B cell (primary cell): ENCODE measurements at places on chromosomes 7 and 10.

DNA sequence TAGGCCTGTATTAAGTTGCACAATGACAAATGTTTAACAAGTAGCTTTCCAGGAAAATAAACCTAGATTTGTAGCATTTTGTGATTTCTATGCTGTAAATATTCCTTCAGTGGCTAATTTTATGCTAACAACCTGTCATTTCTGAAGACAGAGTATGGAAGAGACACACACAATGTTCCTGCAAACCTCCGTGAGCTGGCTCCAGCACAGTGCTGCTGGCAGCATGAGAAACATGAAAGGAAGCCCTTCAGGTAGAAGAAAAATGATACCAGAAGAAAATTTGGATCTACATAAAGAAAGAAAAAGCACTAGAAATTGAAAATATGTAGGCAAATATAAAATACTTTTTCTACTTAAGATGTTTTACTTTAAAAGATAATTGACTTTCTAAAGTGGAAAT lies 69.5 kb upstream of the CTTNBP2 start:
- DNase-seq = no peak

GRCh38 chr7:2030475-2031450 lies 202.0 kb downstream of the MAD1L1 start:
- DNase-seq = peak; percentile 46

DNA sequence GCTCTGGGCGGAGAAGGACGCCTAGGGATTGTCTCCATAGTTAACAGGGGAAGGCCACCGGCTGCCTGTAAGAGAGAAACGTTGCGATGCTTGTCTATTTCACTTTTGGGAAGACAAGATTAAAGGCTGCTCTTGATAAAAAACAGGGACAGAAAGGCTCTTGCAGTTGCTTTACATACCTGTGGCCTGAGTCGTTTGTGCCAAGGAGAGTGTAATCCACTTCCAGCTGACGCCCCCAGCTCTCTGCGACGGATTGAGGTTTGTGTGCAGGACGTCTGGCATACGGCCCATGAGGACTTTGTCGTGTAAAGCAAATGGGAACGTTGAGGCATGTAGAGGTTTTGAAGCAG lies 1.1 kb downstream of the MAP3K8 start:
- peak; percentile 52 for DNase-seq

DNA sequence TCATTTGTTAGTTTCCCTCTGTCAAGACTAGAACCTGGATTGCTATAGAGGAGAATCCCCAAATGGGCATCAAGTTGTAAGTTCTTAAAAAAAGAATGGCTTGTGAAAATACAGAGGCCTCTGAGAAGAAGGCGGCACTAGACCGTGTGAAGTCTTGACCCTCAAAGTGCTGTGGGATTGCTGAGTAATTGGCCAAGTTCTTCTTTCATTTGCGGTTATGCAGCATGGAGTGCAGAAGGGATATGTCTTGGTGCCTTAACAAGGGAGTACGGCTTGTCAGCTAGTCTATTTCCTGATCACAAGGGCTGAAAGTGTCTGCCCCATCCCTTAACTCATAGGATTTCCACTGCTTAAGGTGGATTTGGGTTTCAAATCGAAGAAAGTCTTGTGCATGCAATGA lies 81.2 kb downstream of the MKX start:
- no peak for DNase-seq
